ENCODE measurements at places on chromosomes 13 and 19. TPM values are rescaled to one million over a fixed set of nuclear protein-coding genes. Genes with fewer than 3 reads are reported as not detected.

Gene GNA15
- total RNA-seq, result 140 TPM

GRCh38 chr19:40134866-40135265 is 44.1 kb upstream of the ZNF780A start:
- DNase-seq, result no peak

GRCh38 chr13:40697711-40698110 is 31.3 kb upstream of the FOXO1 start:
- no peak for DNase-seq

GRCh38 chr13:48973845-48974431 is 1.8 kb upstream of the FNDC3A start:
- no peak for DNase-seq

DNA sequence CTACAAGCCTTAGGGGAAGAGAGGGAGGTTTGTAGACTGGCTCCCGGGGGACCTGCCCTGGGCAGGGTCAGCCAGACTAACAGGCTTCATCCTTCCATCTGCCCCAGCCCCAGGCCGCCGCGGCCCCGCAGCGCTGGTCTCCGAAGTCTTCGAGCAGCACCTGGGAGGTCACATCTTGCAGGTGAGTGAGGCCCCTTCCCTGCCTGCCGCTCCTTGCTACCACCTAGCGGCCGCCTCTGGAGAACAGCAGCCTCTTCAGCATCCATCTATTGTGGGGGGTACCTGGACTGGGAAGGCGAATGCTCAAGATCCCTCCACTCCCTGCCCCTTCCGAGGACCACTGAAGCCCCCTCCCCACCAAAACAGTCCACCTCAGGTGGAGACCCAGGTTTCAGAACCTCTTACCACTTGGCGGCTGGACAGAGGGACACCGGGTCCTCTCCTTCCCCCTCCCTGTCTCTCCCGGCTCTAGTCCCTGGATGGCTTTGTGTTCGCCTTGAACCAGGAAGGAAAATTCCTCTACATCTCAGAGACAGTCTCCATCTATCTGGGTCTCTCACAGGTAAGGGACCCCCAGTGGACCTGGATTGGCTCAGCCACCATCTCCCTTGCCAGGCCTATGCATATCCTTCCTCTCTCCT is 12.7 kb downstream of the NPAS1 start:
- DNase-seq, result peak; percentile 67

Measured in activated CD4-positive, alpha-beta memory T cell treated with anti-CD3 and anti-CD28 coated beads, Interleukin-2, amount 10 ng/mL, durations not matched to agents 7 days and 5 days (primary cell).